ENCODE measurements at places on chromosomes 16 and 17.

- no peak for DNase-seq
These were observed 2.6 kb downstream of the ZCCHC14 start for GRCh38 chr16:87490096-87490798.

DNA sequence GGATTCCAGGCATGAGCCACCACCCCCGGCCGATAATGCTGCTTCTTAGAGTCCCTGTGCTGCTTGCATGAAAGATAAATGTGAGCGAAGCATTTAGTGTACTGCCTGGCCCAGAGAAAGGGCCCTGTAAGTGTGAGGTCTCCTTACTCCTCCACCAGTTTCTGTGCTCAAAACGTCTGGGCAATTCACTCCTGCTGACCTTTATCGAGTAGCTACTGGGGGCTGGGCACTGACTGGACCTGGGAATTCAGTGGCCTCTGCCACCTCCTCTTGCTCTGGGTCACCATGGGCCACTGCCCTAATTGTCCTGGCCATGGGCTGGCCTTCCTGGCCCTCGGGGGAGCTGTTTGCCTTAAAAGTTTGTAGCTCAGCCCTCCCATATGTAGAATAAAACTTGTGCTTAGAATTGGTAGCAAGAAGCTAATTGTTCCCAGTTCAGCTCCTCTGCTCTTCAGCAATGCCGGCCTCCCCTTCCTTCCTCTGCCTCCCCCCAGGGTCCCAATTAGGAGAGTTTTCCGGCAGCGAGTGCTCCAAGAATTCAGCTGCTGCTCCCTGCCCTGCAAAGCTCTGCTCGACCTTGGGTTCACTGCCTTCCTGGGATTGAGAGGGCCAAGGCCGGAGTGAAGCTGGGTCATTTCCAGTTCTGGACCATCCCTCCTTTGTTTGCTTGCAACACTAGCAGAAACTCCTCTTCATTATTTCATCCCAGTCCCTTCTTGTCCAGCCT lies 98.9 kb upstream of the CDC42EP4 start:
- DNase-seq, result no peak

- no peak for DNase-seq
These were observed 127.9 kb downstream of the NPIPB5 start for GRCh38 chr16:22638393-22639206.

- no peak for DNase-seq
These were observed 613.5 kb downstream of the RBFOX1 start for GRCh38 chr16:7946142-7946541.

- DNase-seq, result no peak
These were observed 605.8 kb upstream of the CDH11 start for GRCh38 chr16:65727534-65728137.

GRCh38 chr17:68684949-68685357 lies 83.8 kb upstream of the FAM20A start:
- DNase-seq, result no peak

DNA sequence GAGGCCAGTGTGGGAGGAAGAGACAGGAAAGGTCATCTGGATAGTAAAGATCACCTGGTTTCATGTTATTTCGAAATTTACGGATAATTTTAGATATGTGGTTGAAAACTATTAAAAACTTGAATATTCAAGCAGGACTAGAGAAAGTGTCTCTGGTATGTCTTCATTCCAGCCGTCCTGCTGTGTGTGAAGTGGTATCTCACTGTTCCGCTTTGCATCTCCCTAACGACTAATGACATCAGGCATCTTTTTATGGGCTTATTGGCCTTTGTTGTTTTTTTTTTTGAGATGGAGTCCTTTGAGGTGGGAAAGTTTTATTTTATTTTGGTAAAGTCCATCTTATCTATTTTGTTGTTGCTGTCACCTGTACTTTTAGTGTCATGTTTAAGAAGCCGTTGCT lies 214.4 kb upstream of the CHMP6 start:
- DNase-seq, result no peak

- DNase-seq, result no peak
These were observed 4.8 kb downstream of the PPP1R9B start for GRCh38 chr17:50145532-50146229.

DNA sequence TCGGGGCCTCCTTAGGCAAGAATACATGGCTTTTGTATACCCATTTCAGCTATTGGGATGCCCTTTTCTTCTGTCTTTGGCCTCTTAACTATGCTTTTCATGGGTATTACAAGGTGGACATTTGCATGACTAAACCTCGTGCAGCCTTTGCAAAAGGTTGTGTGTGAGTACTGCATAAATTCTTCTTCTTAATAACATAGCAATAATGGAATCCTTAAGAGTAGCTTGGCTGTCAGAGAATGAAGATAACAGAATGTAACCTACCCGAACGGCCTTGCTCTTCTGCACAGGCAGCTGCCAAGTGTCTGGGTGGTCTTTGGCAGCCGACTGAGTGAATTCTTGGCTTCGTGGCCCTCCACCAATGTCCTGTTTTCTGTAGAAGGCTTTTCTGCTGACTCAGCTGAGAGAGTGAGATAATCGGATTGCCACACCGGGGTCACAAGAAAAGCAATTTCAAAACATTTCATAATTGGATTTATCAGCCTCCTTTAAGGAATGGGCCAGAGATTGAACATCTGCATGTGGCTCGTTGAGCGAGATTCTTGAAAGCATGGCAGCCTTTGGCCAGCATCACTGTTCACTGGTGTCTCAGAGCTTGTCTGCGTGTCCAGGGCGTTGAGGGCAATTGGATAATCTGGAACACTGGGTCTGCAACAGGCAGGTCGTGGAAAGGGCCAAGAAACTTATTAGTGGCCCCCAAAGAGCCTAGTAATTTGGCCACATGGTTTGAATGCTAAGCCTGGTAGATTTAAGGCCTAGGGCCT lies 13.4 kb downstream of the IRF8 start:
- DNase-seq, result no peak

- DNase-seq, result no peak
These were observed 67.2 kb upstream of the LHX1 start for GRCh38 chr17:36869856-36870719.

- DNase-seq, result no peak
These were observed 452 bp upstream of the E2F4 start for GRCh38 chr16:67191411-67191994.

GRCh38 chr17:32752934-32753333 lies 124.0 kb downstream of the MYO1D start:
- DNase-seq, result no peak

- DNase-seq, result no peak
These were observed 3.0 kb downstream of the SYNGR3 start for GRCh38 chr16:1992704-1993317.

DNA sequence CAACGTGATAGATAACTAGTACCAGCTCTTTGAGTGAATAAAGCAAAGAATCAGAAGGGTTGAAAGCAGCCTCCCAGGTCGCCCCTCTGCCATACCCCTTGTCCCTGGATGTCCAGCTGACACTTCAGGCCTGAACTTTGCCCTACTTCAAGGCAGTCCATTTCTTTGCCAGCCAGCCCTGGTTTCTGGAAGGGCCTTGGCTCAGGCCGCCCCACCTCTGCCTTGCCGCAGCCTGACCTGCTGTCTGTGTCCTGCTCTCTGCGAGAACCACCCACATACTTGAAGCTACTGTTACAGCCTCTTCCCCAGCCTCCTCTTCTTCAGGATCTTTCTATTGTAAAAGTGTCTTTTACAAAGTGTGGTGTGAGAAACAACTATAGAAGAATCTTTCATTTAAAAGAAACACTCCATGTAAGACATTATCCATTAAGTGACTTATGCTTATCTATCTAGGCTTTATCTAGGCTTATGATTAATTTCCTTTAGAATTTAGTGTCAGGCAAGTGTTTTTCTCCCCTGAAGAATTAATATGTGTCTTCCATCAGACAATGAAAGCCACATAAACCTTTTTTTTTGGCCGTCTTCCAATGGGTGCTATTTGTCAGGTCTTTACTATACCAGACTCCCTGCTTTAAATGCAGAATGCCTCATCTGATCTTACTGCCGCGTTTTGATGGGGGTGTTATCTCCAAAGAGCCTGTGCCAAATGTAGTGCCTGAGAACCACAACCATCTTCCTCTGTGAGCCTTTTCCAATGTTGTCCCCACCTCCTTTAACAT lies 133.9 kb downstream of the SOCS1 start:
- no peak for DNase-seq

DNA sequence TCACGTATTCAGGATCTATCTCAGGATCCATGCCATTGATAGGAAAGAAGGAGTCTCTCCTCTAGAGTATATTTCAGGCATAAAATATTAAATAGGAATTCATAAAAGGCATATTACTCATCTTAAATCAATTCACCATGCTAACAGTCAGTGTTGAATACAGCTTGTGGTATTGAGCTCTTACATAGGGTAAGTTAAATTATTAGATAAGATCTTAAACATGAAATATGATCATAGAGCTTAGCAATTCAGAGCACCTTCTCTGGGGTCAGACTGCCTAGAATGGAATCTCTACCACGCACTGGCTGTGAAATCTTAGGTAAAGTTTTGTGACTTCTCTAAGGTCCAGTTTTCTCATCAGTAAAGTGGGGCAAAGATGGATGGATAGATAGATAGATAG lies 20.7 kb downstream of the MARCHF10 start:
- no peak for DNase-seq

- no peak for DNase-seq
These were observed 29.2 kb upstream of the SLC38A10 start for GRCh38 chr17:81324177-81324850.

- DNase-seq, result no peak
These were observed 25.3 kb upstream of the MTMR4 start for GRCh38 chr17:58539698-58540097.

DNA sequence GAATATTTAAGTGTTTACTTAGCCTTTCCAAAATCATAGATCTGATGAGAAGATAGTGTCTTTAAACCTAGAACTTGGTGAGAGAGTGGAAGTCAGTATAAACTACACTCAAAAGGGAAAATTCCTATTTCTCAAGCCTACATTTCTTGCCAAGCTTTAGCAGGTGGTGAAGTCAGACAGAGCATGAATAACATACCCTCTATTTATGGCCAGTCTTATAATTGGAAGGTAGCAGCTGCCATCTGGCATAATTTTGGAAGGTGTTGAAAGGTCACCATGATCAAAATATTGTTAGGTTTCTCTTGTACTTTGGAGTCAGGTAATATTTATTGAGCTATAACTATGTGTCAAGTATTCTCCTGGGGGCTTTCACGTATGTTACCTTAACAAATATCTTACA lies 729.3 kb upstream of the KIF2B start:
- DNase-seq, result no peak

All from stimulated activated CD8-positive, alpha-beta memory T cell treated with anti-CD3 and anti-CD28 coated beads, Interleukin-2, amount 100 ng/mL, for 1 hour (primary cell).